ENCODE measurements at places on chromosomes 4 and X.
A peak's percentile ranks its signal among the peaks of the same experiment; 100 is the strongest.

DNA sequence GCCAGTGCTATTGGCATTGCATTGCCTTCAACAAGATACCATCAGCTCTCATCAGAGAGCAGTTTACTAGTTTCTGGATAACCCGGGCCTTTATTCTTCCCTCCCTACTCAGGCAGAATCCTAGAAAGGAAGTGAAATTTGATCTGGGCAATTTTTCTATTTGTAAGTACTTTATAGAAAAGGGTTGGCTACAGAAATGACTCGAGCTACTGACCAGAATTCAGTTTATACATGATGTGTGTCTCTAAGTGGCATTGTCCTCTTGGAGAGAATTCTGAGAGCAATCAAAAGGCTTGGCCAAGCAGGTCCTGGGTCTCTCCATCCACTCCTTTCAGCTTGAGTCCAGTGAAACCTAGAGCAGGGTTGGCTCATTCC lies 192.7 kb upstream of the LEF1 start:
- DNase-seq, result no peak

- no peak for DNase-seq
Measured at GRCh38 chrX:124555036-124555595, 208.8 kb downstream of the SH2D1A start.

- DNase-seq, result peak; percentile 42
Measured at GRCh38 chrX:102345916-102346315, 93.9 kb downstream of the NXF2B start.

DNA sequence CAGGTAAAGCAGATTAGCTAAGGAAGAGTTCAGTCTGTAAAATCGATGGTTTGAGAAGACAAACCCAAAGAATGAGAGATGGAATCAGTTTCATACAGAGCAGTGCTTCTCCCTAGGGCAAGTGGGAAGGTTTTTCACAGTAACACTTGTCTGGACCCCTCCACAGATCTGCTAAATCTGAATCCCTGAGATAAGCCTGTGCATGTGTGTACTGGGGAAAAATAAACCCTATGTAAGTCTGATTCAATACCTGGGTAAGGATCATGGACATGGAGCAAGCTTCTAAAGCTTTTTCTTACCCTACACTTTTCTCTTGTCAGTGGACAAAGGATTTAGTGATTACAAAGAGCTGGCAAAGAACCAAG lies 13.6 kb downstream of the ELOVL6 start:
- no peak for DNase-seq

GRCh38 chrX:41596596-41596995 lies 92.2 kb upstream of the GPR34 start:
- no peak for DNase-seq

Measured in T47D (cell line).